ENCODE measurements at places on chromosomes 3 and 15.

DNA sequence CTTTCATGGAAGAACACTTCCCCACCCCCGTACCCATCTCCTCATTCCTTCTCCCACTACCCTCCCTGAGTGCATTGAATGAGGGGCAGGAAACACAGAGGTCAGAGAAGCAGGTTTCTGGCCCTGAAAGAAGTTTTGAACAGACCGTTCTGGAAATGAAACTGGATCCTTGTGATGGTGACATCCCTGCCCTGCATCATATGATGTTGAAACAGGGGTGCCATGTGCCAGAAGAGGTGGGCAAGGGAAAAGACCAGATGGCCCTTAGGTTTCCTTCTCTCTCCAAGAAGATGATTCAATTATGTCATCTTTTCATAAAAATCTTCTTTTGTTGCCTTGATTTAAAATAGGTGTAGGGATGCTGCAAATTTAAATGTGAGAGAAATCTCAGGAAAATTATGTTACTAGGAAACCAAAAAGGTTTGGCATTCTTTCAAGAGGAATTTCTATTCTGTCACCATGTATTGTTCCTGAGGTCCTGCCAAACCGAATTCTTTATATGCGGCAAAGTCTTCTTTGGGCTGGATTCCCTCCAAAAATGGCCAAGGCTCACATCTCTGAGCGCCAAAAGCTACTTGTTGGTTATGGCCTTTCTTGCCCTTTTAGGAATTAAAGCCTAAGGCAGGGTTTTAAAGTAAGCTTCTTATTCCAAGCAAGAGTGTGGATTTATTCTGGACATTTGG, 19.9 kb upstream of the TNFAIP8L3 start:
- DNase-seq, result no peak

GRCh38 chr15:73527598-73527997, 84.6 kb downstream of the REC114 start:
- no peak for DNase-seq

DNA sequence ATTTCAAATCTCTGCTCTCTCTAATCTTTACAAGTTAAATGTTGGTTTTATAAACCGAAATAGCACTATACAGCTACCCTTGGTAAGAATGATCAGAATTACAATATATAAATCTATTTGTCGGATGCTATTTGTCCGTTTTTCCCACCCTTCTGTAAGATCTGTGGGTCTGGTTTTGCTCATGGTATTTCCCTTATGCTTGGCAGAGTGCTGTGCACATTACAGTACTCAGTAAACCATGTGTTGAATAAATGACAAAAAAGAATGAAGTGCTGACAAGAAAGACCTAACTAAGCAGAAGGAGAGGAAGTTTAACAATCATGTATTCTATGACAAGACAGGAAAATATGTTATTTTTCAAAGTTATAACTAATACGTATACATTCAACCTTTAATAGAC, 827.2 kb downstream of the ROBO1 start:
- no peak for DNase-seq

DNA sequence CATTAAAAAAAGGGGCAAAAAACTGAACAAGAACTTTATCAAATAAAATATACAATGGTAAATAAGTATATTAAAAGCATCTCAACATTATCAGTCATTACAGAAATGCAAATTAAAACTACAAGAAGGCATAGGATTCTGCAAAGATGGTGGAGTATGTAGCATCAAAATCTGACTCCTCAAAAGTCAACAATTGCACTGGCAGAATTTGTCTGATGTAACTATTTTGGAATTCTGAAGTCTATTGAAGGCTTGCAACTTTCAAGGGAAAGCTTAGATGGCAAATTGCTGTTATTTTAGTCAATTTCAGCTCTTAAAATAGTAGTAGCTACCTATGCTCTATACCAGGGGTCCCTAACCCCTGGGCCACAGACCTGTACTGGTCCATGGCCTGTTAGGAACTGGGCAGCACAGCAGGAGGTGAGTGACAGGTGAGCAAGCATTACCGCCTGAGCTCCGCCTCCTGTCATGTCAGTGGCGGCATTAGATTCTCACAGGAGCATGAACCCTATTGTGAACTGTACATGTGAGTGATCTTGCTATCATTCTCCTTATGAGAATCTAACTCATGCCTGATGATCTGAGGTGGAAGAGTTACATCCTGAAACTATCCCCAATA, 107.6 kb downstream of the TGFBR2 start:
- DNase-seq, result no peak

DNA sequence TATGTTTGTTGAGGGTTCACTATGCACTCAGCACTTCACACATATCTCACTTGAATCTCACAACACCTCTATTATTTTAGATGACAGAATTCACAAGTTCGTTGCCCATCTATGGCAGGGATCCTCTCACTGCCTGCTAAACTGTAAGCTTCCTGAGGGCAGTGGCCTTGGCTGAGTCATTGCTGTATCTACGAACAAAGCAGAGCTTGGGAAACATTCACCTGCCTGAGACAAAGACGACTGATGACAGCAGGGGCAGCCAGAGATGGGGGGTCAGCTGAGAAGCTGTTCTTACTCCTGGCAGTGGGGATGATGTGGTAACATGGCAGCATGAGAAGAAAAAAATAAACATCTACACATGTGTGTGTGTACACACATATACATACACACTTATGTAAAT, 125.5 kb upstream of the NMNAT3 start:
- no peak for DNase-seq

GRCh38 chr3:58728723-58729122, 62.1 kb upstream of the FAM3D start:
- no peak for DNase-seq

- DNase-seq, result no peak
Observed at GRCh38 chr15:89899295-89899945, 5.6 kb upstream of the AP3S2 start.

- DNase-seq, result no peak
Observed at GRCh38 chr15:59304034-59304795, 68.5 kb downstream of the MYO1E start.

DNA sequence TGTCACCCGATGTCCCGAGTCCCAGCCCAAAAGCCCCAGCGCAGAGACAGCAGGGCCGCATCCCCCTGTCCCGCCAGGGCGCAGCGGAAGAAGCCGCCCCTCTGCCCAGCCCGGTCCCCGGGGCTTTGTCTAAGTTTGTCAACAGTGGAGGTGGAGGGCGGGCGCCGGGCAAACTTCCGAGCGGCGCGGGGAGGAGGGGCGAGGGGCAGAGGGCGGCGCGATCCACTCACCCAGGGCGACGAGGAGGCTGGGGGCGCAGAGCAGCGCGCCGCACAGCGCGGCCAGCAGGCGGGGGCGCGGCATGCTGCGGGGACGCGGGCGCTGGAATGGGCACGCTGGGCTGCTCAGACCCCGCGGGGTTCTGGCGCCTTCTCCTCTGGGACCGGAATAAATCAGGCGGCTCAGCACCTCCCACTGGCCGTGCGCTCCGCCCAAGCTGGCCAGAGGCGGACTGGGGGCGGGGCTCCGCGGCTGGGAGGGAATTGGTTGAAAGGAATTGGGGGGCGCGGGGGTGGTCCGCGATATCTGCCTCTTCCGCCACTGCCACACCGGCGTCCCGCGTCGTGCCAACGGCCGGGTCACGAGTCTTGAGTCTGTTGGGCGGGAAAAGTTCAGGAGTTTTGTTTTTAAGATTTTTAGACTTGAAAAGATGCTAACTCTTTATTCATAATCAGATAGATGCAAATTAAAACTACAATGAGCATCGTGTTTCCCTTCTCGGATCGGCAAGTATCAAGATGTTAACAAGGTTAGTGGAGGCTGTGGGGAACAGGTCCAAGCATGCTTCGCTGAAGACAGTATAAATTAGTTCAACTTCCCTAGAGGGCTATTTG, at the start of gene MFGE8:
Gene MFGE8, minus strand, starts transcription at position 363 of the 833 bp plus-strand sequence. Its CDS starts 60 bp downstream, at position 303.
- DNase-seq, result no peak

- no peak for DNase-seq
Observed at GRCh38 chr3:5205165-5205941, 17.8 kb downstream of the EDEM1 start.

GRCh38 chr15:65057549-65057940, 10.2 kb downstream of the RASL12 start:
- DNase-seq, result no peak

- no peak for DNase-seq
Observed at GRCh38 chr3:58038675-58039292, 30.6 kb downstream of the FLNB start.

DNA sequence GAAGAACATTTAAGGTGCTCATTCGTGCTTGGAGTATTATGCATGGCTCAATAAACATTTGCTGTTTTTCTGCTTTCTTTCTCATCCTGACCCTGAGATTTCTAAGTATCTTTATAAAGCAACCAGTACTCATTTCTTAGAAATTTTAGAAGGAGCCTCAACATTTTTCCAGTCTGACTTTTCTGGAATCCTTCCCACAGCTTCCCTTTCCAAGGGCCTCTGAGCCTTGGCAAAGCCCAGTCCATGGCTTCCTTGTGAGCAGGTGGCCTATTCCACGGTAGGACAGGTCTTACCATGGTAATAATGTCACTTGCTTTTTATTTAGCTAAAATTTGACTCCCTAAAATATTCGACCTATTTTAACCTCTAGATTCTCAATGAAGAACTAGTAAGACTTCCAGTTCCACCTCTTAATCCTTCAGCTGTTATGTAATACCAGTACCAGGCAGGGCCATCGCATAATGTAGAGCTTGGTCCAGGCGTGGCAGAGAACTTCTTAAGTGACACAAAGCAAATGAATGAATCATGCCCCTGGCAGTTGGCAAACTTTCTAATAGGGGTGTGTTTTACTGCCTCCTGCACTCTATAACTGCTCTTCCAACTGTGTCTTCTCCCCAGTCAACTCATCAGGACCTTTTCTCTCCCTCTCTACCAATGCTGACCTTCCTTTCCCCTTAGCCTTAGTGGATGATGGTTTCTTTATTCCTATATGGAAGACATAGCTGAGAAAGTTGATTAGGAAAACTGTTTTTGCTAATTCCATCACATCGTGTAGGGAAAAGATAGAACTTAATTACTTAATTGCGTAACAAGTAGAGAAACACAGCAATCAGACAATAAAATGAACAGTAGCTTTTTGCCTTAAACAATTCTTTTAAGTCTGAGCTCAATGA, 894 bp upstream of the TM4SF4 start:
- no peak for DNase-seq

- no peak for DNase-seq
Observed at GRCh38 chr3:48664929-48665328, 2.2 kb upstream of the CELSR3 start.

DNA sequence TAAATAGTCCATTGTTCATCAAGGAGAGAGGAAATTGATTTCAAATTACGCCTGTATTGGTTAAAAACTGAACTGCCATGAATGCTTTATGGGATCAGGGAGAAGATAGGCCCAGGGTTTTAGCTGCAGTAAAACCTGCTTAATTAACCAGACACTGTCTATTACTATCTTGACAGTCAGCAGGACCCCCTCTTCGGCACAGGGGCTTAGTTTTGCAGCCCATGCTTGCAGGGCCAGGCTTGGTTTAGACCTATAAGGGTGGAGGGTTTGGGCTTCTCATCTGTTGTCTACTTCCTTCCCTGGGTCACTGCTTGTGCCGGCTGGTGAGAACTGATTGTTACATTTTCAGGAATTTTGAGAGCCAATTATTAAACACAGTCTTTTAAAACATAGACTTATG, 41.1 kb downstream of the PTPRG start:
- no peak for DNase-seq

GRCh38 chr3:11576453-11576852, 67.3 kb downstream of the VGLL4 start:
- DNase-seq, result no peak

DNA sequence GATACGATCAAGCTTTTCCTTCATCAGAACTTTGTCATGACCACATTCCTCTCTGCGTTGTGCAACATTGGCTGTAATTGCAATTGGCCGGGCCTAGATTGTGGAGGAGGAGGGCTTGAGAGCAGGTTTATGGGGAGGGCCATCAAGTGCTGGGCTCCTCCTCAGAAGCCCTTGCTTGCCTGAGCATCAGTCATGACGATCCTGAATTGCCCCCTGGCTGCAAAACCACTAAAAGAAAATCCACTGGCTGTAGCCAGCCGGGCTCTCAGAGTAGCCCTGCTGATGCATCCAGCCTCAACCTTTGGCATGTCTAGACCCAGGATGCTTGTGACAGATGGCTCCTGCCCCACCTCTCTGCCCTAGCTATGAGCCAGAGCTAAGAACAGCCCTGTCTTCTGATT, 13.4 kb upstream of the TRH start:
- DNase-seq, result no peak

DNA sequence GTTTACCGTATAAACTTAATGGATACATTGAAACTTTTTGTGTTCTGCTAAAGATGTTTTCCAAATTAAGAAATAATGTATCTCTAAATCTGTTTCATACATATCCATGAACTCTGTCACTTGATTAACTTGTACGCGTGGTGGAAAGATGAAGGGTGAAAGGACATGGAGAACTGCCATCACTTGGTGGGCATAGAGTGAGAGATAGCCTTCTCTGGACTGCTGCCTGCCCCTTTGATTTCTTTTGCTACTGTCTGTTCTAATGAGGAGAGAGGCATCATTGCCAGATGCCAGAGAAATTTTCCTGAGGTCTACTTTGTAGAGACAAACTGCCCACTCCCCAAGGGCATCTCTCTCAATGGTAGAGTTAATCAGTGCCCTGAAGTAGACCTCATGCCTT, 120.5 kb downstream of the SLMAP start:
- no peak for DNase-seq

GRCh38 chr3:169948559-169949448, 17.8 kb upstream of the SEC62 start:
- DNase-seq, result no peak

GRCh38 chr15:94791510-94791909, 560.1 kb downstream of the MCTP2 start:
- DNase-seq, result no peak

DNA sequence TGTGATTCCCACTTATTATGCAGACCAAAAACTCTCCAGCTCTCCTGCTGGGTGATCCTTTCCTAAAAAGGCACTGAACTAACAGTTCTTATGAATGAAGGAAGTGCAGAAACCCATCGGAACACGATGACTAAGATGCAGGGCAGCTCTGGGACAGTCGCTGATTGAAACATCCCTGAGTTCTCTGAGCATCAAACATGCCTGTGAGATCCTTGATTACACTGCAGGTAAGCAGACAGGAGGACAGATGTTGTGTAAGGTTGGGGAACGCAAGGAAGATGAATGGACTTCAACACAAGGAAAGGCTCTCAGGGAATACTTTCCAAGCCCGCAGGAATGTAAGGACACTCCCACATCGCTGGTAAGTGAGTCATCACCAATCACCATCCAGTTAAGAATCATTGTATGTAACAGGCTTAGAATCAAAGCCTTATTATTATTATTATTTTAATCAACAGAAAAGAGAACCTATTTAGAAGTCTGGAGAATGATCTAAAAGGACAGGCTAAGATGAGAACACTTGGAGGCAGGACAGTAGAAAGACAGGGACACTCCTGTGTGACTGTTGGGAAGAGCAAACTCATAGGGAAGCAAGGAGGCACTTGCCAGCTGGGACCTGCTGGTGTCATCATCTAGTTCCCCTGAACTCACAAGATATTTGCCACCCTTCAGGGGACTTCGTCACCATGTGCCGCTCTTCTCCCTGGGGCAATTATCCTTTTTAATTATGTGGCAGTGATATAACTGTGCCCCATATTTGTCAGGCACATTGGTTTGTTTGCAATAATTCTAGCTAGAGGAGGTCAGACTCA, 26.0 kb downstream of the TMEM158 start:
- no peak for DNase-seq

- DNase-seq, result no peak
Observed at GRCh38 chr3:111173906-111174305, 102.3 kb downstream of the NECTIN3 start.
